ENCODE measurements at places on chromosomes 16 and 17. TPM values are rescaled to one million over a fixed set of nuclear protein-coding genes. Genes with fewer than 3 reads are reported as not detected.

METTL16 gene
- 29.9 TPM for total RNA-seq

ZSCAN10 gene
- 0.29 TPM for total RNA-seq

HOXB7 gene
- 0.30 TPM for total RNA-seq

SOX8 gene
- total RNA-seq = 0.27 TPM

PRKCB gene
- 81.0 TPM for total RNA-seq

ANKRD13B gene
- total RNA-seq = 12.8 TPM

CLDN7 gene
- total RNA-seq = not detected

AANAT gene
- total RNA-seq = not detected

PRM3 gene
- not detected for total RNA-seq

SHCBP1 gene
- total RNA-seq = 51.6 TPM

RABEP2 gene
- 21.1 TPM for total RNA-seq

CARHSP1 gene
- total RNA-seq = 189 TPM

GPR179 gene
- not detected for total RNA-seq

SLC16A6 gene
- 6.8 TPM for total RNA-seq

KRT27 gene
- not detected for total RNA-seq

TUBB3 gene
- 1.1 TPM for total RNA-seq

FAM20A gene
- total RNA-seq = not detected

MT4 gene
- not detected for total RNA-seq

TAC4 gene
- total RNA-seq = not detected

CCDC200 gene
- not detected for total RNA-seq

PYY gene
- not detected for total RNA-seq

SMPD3 gene
- total RNA-seq = 4.6 TPM

CA4 gene
- total RNA-seq = not detected

ZNF750 gene
- not detected for total RNA-seq

Measured in activated CD4-positive, alpha-beta T cell treated with anti-CD3 and anti-CD28 coated beads, Interleukin-2, amount 10 ng/mL, durations not matched to agents 7 days and 5 days (primary cell).